ENCODE measurements at places on chromosomes 2 and 18. TPM values are rescaled to one million over a fixed set of nuclear protein-coding genes. Genes with fewer than 3 reads are reported as not detected.

DNA sequence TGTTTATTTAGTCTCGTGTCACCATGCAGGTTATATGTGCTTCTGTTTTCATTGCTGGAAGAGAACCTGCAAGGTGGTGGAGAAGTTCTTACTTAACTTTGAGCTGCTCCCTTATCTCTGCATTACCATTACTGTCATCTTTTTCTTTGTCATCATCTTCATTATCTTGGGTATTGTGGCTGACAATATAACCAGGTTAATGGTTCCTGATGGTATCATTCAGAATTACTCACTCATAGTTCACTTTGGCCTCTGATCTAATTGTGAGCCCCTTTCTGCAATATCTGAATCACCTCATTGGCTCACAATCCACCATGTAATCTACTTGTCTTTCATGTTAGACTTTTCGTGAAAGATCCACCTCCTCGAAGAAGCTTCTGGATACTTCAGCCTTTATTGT, 5.0 kb downstream of the CD28 start:
- H3K4me3 ChIP-seq, result peak overlapping the region; percentile 88
- peak overlapping the region; percentile 82 for H3K27ac ChIP-seq
- H3K36me3 ChIP-seq, result peaks cover 50% of the 10 kb centered on the region
- H3K4me1 ChIP-seq, result peaks cover 67% of the 10 kb centered on the region
- no peaks in the 10 kb centered on the region for H3K27me3 ChIP-seq

DNA sequence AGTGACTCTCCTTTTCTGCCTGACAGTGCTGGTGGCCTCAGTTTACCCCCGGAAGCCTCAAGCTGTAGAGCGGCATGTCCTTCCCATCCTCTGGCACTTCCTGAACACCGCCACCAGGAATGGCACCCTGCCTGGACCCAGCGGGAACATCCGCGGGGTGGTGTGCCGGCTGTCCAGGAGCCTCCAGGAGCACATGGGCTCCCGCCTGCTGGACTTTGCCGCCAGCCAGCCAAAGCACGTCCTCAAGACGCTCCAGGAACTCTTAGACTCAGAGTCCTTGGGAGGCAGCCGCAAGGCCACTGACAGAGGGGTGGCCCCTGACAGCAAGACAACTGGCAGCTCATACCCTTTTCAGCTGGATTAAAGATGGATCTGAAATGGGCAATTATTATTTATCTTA, 22.6 kb downstream of the PCARE start:
- no peak for DNase-seq
- peaks cover 4% of the 10 kb centered on the region for H3K4me1 ChIP-seq
- H3K4me3 ChIP-seq, result no peak overlapping the region
- no peaks in the 10 kb centered on the region for H3K27me3 ChIP-seq
- H3K27ac ChIP-seq, result no peak overlapping the region

GRCh38 chr2:118062048-118062447, 26.2 kb upstream of the INSIG2 start:
- H3K27ac ChIP-seq, result no peak overlapping the region
- no peaks in the 10 kb centered on the region for H3K36me3 ChIP-seq
- H3K27me3 ChIP-seq, result peaks cover 46% of the 10 kb centered on the region
- DNase-seq, result no peak

GRCh38 chr2:24365826-24366225, 5.5 kb upstream of the ITSN2 start:
- no peaks in the 10 kb centered on the region for H3K27me3 ChIP-seq
- no peak overlapping the region for H3K4me3 ChIP-seq
- no peaks in the 10 kb centered on the region for H3K36me3 ChIP-seq
- no peak overlapping the region for H3K27ac ChIP-seq
- DNase-seq, result no peak
- H3K4me1 ChIP-seq, result peaks cover 9% of the 10 kb centered on the region

Gene CD8A
- 222 TPM for total RNA-seq

GRCh38 chr2:173184031-173185004, 108.7 kb downstream of the MAP3K20 start:
- no peaks in the 10 kb centered on the region for H3K36me3 ChIP-seq
- no peak for DNase-seq
- H3K27me3 ChIP-seq, result no peaks in the 10 kb centered on the region
- H3K4me1 ChIP-seq, result no peaks in the 10 kb centered on the region

DNA sequence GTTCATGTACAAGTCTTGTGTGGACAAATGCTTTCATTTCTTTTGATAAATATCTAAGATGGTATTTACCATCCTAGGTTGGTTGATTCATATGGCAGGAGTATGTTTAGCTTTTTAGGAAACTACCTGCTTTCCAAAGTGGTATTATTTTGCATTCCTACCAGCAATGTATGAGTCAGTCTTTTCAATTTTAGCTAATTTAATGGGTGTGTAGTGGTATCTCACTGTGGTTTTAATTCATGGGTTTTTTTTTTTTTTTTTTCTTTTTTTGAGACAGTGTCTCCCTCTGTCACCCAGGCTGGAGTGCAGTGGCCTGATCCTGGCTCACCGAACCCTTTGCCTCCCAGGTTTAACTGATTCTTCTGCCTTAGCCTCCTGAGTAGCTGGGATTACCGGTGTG, 4.2 kb downstream of the ZNF512 start:
- peak overlapping the region; percentile 80 for H3K4me3 ChIP-seq
- H3K27ac ChIP-seq, result peak overlapping the region; percentile 90
- H3K27me3 ChIP-seq, result no peaks in the 10 kb centered on the region
- peaks cover 41% of the 10 kb centered on the region for H3K36me3 ChIP-seq
- no peak for DNase-seq

Gene SP140
- 109 TPM for total RNA-seq

Gene HSPD1
- 635 TPM for total RNA-seq

DNA sequence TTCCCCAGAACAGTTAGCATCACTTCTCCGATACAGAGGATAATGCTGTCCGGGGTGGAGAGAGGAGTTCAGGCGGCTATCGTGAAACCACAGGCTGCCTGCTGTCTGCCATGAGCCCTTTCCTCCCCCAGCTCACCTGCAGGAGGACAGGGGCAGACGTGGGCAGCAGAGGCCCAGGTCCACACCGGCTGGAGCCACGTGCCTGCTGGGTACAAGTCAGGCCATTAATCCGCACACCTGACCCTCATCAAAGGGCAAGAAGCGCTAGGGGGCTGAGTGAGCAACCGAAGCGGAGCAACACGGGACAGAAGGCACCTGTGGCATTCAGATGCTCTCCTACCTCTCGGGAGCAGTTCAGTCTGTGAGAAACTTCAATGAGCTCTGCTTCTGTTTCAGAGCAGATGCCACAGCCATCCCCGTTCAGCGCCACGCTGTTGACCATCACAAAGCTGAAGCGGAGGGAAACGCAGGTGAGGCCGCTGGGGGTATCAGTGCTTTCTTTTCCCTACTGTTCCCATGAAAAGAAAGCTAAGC, 21.5 kb downstream of the MPPE1 start:
- H3K4me1 ChIP-seq, result peaks cover 13% of the 10 kb centered on the region
- H3K36me3 ChIP-seq, result peaks cover 2% of the 10 kb centered on the region
- H3K27ac ChIP-seq, result no peak overlapping the region

DNA sequence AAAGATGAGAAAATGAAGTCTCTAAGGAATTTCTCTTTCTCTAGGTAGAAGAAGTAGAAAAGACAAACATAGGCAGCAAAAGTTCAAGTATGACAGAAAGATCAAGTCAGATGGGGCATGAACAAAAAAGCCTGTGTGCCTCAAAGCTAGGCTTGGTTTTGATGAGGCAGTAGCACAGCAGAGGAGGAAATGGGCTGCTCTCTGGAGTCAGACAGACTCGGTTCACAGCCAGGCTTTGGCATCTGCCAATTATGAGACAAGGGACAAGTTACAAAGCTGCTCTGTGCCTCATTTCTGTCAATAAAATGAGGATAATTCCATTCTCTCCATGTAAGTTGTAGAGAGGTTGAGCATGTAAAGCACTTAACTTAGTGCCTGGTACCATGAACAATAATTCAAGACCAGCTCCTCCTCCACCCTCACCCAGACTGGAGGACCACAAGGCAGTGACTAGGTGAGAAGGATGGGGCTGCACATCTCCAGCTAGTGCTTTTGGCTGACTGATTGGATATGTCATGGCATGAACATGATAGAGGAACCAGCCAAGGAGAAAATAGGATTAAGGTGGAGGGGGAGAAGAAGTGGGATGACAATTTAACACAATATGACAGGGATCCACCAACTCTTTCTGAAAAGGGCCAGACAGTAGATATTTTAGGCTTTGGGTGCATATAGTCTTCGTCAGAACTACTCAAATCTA, 84.6 kb downstream of the TMEM163 start:
- H3K4me3 ChIP-seq, result no peak overlapping the region
- no peaks in the 10 kb centered on the region for H3K36me3 ChIP-seq
- H3K27ac ChIP-seq, result no peak overlapping the region
- H3K27me3 ChIP-seq, result no peaks in the 10 kb centered on the region
- no peak for DNase-seq
